ENCODE measurements at places on chromosomes 3 and 15.

DNA sequence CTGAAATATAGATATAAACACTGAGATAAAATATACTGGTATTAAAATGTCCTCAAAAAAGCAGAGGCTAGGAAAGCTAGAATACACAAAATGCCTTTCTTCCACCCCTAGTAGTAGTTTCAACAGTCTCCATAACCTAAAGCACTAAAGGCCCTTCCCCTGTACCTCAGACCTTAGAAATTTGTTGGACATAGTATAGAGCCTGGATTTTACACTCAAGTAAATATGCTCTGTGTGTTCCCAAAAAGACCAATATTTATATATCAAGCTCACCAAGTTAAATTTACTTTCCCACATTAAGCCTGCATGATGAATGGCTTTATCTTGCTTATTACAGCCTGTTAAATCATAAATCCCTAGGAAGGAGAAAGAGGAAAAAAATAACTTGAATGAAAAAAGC lies 378.7 kb upstream of the AZI2 start:
- DNase-seq = no peak

- DNase-seq = peak; percentile 93
Measured at GRCh38 chr15:44536962-44537734, at the start of gene EIF3J. TSS of gene EIF3J (plus strand) at chr15:44537147. CDS start at chr15:44537195, 48 bp downstream.

- DNase-seq = no peak
Measured at GRCh38 chr3:52086461-52086860, 30.1 kb upstream of the DUSP7 start.

- no peak for DNase-seq
Measured at GRCh38 chr3:4773583-4773982, 205.7 kb upstream of the BHLHE40 start.

- no peak for DNase-seq
Measured at GRCh38 chr3:139588450-139588849, 48.9 kb upstream of the RBP1 start.

GRCh38 chr3:119318876-119319275 lies 24.7 kb downstream of the ARHGAP31 start:
- DNase-seq = no peak

- DNase-seq = no peak
Measured at GRCh38 chr15:90358124-90359033, 6.3 kb downstream of the ZNF774 start.

GRCh38 chr3:195828762-195829161 lies 17.0 kb upstream of the MUC4 start:
- no peak for DNase-seq

DNA sequence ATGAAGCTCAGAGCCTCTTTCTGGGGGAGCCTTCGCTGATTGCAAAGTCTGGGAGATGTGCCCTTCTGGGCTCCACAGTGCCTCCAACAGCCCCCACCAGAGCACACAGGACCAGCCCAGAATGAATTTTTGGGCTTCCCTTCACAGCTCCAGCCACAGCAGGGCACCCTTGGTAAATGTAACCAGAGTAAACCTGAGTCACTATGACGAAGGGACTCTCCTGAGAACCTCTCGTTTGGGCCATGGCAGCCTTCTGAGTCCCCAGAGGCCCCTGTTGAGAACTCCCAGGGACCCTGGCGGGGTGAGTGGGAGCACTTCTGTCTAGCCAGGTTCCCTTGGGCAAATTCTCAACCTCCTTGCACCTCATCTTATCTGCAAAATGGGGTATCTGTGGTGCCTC lies 20.8 kb downstream of the FAM3D start:
- no peak for DNase-seq

Measured in activated CD4-positive, alpha-beta T cell treated with anti-CD3 and anti-CD28 coated beads, Interleukin-2, amount 50 U/mL, for 4 hours (primary cell).